ENCODE measurements at places on chromosomes 5 and 9.

- no peak for DNase-seq
Observed at GRCh38 chr5:32138839-32139493, 35.2 kb downstream of the GOLPH3 start.

DNA sequence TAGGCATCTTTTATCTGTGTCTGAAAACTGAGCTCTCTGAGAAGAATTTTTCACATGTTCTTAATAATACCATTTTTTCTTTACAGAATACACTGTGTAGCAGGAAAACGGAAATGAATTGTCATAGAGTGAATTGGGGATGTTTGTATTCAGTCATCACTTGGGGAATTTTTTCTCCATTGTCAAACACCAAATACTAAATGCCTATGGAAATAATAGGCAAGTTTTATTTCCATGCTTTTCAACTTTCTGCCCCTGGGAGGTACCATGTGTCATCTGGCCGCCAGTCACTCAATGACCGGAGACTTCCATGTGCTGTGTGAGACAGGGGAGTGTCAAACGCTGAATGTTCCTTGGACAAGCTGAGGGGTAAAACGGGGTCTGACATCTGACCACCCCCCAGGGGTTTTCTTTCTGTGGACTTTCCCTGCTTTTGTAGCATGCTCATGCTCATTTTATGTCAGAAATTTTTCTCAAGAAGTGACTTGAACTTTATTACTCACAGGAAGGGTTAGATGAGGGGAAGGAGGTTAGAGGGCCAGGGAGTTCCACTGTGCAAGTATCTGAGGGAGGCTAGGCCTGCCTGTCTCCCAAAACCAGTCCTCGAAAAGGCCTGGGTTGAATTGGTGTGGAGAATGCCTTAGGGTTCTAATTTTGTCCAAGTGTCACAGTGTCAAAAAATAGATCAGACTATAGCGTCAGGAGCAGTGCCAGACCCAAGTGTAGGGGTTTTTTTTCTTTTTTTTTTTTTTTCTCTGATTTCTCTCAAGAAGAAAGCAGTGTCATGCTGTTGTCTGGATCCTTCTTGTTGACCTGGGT, 438.6 kb downstream of the AGTPBP1 start:
- no peak for DNase-seq

DNA sequence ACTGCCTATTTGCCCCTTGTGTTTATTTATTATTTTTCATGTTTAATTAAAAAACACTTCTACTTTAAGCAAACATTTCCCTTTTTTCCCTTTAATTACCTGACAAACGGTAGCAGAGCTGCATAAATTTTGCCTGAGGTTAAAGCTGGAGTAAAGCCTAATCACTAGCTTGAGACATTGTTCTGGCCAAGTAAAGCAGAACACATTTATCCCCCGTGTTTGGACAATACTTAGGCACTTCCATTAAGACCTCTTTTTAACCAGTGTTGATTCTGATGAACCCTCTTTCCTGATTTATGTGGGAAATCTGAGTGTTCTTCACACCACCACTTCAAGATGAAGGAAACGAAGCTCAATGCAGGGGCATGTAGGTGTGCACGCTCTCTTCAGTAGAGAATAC, 54.5 kb downstream of the BNC2 start:
- DNase-seq = no peak

GRCh38 chr5:147175516-147176097, 59.2 kb upstream of the STK32A start:
- DNase-seq = no peak

GRCh38 chr9:34653151-34654072, 1.4 kb downstream of the IL11RA start:
- DNase-seq = peak; percentile 37

- no peak for DNase-seq
Observed at GRCh38 chr9:121071756-121072421, 2.9 kb upstream of the CNTRL start.

- no peak for DNase-seq
Observed at GRCh38 chr5:79973511-79973910, 17.6 kb downstream of the MTX3 start.

GRCh38 chr5:81226949-81227348, 6.2 kb upstream of the CKMT2 start:
- no peak for DNase-seq

- no peak for DNase-seq
Observed at GRCh38 chr9:71446473-71447411, 321.6 kb downstream of the CEMIP2 start.

Measured in AG04449 (cell line).